ENCODE measurements at places on chromosomes 1 and 21.

- DNase-seq: no peak
Measured at GRCh38 chr1:3192825-3193224, 123.8 kb downstream of the PRDM16 start.

- no peak for DNase-seq
Measured at GRCh38 chr1:26961826-26962225, 1.6 kb upstream of the KDF1 start.

DNA sequence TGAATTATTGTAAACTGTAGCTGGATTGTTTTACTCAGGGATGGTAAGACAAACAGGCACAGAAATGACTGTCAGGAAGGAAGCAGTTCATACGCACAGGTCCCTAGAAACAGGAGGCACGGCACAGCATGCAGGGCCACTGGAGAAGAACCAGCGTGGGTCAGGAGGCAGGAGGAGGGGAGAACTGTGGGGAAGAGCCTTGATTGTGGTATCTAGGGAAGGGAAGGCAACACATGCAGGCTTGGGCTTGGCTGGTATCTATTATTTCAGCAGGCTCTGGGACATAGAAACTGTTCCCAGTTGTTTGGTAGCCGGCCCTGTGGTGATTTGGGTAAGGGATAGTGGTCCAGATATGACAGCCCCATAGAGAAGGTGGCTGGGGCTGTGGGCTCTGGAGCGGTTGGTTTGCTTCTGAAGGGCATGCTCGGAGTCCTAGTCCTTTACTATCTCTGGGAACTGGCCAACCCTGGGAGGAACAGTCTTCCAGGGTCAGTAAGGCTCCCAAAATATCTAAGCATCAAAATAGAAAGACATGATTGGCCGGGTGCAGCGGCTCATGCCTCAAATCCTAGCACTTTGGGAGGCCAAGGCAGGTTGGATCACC lies 43.1 kb upstream of the CCSAP start:
- DNase-seq: no peak

GRCh38 chr1:90502194-90502593 lies 214.9 kb downstream of the BARHL2 start:
- no peak for DNase-seq

DNA sequence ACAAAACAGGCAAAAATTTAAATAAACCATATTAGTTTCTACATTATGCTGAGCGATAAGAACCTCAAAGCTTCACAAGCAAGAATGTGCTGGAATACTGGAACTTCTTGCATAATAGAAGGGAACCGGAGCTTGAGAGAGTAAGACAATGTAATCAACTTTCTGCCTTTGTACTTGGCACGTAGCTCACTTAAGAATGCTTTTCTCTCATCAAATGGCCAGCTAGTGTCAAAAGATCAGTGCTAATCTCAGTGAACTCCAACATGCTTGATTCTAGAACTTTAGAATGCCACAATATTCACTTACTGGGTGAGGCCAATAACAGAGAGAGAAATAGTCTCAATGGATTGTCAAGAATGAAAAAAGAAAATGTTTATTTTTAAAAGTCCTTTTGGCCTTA lies 486.1 kb upstream of the LRRC7 start:
- DNase-seq: no peak

GRCh38 chr1:13761883-13762282 lies 61.9 kb downstream of the PRDM2 start:
- DNase-seq: no peak

DNA sequence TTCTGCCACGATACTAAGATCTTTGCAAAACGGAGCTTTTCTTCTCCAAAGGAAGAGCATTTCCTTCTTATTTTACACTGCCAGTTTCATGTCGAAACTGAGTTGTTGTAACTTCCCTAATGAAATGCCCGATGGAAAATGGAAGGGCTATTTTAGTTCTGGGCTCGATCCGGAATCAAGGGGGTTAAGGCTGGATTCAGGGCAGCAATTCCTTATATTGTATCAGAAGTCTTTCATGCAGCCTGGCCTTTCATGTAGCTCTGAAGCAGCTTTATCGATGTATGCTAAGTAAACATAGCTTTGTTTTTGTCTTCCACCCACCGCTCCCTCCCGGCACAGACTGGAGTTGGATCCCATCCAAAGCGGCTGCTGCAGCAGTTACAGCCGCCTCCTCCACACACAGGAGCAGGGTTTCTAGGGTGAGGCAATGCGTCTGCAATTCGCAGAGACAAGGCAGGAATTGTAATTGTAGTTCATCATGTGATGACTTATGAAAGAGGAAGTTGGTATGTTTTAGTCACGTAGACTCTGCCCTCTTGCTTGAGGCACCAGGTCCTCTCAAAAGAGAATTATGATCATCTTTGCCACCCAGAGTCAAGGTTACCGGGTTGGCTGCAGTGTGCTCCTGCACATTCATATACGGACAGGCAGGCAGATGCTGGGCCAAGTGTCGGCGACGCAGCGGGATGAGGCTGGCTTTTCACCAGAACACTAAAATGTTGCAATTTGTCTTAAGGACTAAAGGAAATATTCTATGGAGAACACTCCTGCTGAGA lies 2.6 kb upstream of the IRF2BP2 start:
- peak; percentile 78 for DNase-seq

DNA sequence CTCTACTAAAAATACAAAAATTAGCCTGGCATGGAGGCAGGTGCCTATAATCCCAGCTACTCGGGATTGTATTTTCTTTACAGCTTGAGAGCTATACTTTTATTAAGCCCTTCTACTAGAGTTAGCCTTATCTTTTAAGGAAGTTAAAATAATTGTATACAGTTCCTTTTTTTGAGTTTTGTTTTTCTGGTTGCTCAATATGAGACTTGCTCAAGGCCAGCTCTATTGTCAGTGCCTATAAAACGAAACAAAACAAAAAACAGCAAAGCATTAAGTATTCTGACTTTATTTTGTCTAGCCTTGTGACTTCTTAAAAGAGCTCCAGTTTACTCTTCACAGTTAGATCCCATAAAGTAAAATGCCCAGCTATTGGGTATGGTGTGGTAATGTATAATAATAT lies 17.2 kb downstream of the PKN2 start:
- DNase-seq: no peak

- no peak for DNase-seq
Measured at GRCh38 chr1:67399199-67399993, 30.8 kb downstream of the SERBP1 start.

DNA sequence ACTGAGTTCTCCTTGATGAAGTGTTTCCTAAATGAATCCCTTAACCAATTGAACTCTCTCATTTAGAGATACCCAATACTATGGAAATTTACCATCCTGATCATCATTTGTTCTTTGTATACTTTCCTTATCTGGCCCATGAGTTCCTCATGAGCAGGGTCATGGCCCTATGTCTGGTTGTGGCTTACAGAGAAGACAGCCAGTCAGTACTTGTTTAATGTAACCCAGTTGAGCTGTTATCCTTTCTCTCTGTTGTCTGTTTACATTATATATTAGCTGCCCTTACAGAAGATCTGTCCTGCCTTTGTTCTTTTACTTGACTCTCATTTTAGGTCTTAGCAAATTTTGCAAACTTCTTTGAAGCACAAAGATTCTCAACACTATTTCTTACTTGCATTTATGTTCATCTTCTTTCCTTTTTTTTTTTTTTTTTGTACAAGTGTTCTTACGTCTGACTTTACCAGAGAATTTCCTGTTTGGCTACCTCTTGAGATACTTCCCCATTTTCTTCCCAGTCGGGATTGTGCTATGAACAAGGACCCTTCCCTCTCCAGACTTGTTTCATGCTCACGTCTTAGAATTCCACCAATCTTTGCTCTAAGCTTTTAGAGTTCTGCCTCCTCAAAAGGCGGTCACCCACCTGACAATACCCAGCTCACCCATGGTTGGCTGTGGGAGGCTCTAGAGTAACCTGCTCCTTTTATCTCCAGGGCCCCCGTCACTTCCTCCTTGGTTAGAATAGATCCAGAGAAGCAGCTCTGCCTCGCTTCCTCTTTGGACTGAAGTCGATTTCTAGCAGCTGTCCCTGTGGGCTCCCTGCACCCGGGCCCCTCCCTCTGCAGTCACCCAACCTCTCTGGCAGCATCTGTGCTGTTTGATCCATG lies 53.6 kb upstream of the RUNX1 start:
- DNase-seq: peak; percentile 68

- DNase-seq: no peak
Measured at GRCh38 chr1:200626853-200627534, 6.4 kb upstream of the KIF14 start.

- no peak for DNase-seq
Measured at GRCh38 chr21:33042812-33043211, 17.1 kb downstream of the OLIG2 start.

GRCh38 chr21:38384238-38384560 lies 114.1 kb downstream of the ERG start:
- no peak for DNase-seq

DNA sequence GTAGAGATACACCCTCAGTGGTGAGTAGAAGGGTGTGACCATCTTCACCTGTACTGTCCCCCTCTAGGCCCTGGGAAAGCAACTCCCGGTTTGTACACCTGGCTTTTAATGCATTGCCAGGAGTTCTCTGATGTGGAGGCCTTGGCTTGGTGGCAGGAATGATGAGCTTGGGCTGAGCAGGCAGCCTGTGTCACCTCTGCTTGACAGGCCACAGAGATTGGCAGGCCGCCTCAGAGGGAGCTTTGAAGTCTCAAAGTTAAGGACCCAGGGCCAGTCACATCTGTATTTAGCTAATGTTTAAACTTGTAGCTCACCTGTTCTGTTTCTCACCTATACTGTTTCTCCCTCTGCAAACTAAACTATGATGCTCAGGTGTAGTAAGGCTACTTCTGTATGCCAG lies 28.5 kb downstream of the HUNK start:
- no peak for DNase-seq

- DNase-seq: no peak
Measured at GRCh38 chr1:56972976-56973375, 7.2 kb upstream of the C8B start.

DNA sequence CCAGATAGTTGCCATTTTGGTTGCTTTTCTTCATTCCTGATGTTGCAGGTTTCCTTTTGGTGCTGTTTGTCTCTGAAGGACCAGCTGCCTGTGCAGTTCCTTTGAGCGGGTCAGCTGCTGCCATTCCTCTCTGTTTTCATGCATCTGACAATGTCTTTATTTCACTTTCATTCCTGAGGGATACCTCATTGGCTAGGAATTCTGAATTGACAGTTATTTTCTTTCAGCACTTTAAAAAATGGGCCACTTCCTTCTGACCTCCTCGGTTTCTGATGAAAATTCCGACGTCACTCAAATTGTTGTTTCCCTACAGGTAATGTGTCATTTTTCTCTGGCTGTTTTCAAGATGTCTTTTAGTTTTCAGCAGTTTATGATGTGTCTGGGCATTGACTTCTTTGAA lies 24.8 kb downstream of the CCSAP start:
- DNase-seq: no peak
